ENCODE measurements at places on chromosomes 12 and 14.

DNA sequence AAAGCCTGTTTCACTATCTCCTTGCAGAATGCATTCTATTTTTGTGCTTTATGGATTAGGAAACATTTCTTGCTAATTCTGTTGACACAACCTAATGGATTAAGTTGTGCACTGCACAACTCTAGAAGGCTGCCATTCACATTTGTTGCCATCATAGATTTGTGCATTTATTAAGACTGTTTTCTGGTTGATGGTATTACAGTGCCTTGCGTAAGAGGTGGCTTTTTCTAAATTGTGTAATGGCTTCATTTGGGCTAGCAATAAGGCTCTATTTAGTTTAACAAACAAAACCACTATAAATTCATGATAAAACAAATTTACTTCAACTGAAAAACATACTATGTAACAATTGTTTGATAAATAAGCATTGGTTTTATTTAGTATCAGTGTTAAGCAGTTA lies 175.9 kb downstream of the TRHDE start:
- no peak for DNase-seq

- DNase-seq: peak; percentile 70
Observed at GRCh38 chr12:13278249-13278787, 81.8 kb downstream of the EMP1 start.

DNA sequence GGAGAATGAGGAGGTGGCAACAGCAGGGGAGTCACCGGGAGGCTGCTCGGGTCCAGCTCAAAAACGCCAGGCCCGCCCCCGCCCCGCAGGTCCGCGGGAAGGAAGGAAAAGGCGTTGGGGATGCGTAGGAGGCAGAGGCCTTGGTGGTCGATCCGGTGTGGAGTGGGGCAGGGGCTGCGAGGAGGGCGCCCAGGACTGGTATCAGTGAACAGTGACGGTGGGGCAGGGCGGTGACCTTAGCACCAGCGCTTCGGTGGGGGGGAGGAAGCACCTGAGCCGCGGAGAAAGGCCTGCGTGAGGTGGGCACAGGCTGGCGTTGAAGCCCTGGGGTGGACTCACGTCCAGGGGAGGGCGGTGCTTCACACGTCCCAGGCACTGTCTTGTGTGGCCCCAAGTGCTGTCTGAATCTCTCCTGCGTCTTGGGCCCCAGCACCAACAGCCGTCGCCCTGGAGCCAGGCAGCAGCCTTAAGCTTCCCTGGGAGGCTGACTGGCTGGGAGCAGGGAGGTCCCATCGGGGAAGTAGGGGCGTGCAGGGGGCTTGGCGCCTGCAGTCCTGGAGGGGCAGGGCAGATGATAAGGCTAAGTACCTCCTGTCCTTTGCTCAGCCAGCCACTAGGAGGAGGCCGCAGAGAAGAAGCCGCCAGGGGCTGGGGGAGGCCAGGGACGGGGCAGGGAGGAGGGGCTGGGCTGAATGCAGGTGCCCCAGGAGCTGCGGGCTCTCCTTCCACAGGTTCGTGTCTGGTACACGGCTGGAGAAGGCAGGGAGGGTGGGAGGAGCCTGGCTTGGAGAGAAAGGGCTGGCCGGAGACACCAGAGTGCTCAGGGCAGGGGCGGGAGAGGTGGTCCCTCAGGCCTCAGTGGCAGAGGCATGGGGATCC lies 26.5 kb downstream of the ZBTB42 start:
- DNase-seq: peak; percentile 49

DNA sequence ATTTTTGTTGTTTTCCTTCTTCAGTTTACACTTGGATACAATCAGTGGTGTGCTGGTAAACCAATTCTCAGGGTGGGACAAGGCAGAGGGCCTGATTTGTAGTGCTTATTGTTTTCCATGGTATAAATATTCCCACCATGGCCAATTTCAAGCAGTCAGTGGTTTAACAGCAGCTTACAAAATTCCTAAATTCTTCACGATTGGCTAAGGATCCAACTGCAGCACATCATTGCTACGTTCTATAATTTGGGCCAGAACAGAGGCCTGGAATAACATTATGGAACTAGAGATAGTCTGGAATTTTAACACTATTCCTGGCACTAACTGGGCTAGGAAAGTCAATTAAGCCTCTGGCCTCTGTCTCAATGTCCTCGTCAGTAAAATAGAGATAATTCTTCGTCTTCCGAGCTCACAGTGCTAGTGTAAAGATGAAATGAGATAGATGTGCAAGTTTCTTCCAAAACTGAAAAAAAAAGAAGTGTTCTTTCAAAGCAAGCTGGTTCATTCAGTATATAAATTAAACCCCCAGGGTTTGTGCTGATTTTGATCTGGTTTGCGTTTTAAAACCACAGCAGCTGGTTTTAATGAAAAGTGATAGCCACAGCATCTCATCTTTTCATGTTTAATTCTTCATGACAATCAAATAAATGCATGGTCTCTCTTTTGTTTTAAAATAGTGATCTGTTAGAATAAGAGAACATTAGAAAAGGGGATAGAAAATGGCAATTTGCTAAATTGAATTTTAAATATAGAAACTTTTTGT lies 104.1 kb downstream of the EPS8 start:
- DNase-seq: no peak

GRCh38 chr14:100470523-100470897 lies 116.7 kb downstream of the BEGAIN start:
- no peak for DNase-seq

- no peak for DNase-seq
Observed at GRCh38 chr12:109553483-109553882, 19.8 kb downstream of the MMAB start.

GRCh38 chr14:64062381-64063115 lies 209.7 kb downstream of the SYNE2 start:
- no peak for DNase-seq

DNA sequence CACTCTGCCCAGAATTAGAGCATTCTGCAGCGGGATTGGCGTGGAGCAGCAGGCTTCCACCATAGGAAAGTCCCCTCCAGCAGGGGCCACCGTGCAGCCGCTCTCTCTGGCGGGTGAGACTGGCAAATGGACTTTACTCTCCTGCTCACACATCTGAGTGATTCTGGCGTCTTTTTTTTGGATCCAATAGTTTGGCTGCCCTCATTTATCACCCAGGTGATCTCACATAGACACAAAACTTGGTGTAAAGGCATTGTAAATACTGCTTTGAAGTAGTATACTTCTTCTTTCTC lies 130.3 kb downstream of the TGFB3 start:
- no peak for DNase-seq

GRCh38 chr14:40955131-40955505 lies 651.6 kb upstream of the LRFN5 start:
- DNase-seq: no peak

- DNase-seq: no peak
Observed at GRCh38 chr14:97376310-97376709, 579.1 kb downstream of the VRK1 start.

DNA sequence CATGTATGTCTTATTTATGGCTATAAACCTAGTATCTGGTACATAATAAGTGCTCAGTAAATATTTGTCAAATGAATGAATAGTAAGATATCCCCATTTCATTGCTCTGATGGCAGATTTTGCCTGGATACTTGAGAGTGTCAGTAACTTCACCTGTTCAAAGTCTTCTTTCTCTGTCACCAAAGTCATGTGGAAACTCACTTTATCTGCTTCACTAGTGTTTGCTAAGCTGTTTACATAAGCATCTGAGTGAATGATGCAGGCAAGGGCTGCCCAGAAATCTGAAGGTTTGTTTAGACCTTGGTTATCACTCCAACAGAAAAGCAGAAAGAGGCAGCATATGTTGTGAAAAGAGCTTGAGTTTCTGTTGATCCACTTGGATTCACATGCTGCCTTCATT lies 4.3 kb downstream of the OR4E1 start:
- no peak for DNase-seq

GRCh38 chr14:72444701-72445100 lies 449.2 kb downstream of the DPF3 start:
- DNase-seq: no peak

- DNase-seq: no peak
Observed at GRCh38 chr12:78392918-78393317, 471.7 kb upstream of the SYT1 start.
